ENCODE measurements at places on chromosomes 2 and 18.

DNA sequence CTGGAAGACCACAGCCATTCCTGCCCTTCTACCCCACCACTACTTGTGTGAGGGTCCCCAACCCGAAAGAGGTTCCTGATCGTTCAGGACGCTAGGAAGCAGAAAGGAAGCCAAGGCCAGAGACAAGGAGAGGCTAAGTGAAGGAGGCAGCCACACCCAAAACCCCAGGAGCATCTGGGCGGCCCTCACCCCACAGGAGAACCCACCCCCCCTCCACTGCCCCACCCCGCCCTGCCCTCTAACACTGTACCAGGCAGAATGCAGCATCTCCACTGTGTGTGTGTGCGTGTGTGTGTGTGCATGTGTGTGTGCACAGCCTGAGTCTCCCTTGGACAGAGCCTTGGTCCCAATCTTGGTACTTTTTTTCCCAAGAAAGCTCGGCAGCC lies 207.5 kb upstream of the HAAO start:
- DNase-seq, result no peak

- no peak for DNase-seq
Observed at GRCh38 chr2:170925923-170926322, 3.1 kb upstream of the GORASP2 start.

DNA sequence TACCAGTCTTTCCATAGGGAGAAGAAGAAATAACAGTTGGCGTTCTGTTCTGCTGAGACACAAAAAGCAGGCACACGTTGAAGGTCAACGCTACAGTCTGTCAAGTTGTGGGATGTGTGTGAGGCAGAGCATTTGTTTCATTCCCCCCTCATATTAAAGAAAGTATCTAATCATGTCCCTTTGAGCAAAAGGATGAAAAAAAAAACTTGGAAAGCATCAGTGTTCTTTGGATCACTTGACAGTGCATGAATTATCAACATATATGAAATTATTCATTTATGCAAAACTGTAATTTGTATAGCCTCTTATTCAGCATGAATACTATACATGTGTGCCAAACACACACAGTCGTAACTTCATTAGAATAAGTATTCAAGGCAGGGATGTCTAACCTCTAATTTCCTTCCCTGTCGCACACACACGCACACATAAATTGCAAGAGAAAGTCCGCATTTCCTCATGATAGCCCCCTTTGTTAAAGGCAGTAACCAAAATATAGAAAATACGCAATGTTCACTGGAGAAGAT lies 228.6 kb downstream of the RND3 start:
- DNase-seq, result no peak

DNA sequence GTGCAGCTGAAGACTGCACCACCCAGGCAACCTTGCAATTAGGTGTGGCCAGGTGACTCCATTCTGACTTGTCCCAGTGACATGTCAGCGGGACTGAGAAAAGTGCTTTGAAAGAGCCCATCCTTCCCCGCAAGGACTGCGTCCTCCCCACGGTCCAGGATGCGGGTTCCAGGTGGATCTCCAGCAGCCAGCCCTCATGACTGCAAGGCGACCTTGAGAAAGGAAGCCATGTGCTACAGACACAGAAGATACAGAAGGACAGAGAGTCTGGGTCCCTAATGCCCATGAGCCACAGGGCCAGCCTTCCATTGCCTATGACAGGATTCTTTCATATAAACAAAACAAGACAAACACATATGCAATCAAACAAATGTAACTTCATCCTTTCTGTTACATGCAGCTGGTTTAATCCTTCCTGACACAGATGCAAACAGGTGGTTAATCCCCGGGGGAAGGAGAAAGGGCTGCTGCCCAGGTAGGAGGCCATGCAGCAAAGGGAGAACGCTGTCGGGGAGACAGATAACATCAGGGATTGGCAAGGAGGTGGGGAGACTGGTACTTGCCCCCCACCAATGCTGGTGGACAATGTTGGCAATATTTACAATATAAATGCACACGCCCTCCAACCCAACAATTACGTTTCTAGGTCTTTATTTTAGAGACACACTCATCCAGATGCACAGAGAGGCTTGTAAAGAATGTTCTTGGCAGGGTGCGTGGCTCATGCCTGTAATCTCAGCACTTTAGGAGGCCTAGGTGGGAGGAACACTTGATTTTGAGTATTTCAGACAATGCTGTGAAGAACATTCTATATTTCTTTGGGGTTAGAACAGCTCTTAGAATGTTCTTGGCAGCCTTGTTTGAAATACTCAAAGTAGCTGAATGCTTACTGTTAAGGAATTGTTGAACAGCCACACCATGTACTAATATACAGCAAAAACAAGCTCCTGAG lies 64.8 kb downstream of the NCAPH start:
- no peak for DNase-seq

DNA sequence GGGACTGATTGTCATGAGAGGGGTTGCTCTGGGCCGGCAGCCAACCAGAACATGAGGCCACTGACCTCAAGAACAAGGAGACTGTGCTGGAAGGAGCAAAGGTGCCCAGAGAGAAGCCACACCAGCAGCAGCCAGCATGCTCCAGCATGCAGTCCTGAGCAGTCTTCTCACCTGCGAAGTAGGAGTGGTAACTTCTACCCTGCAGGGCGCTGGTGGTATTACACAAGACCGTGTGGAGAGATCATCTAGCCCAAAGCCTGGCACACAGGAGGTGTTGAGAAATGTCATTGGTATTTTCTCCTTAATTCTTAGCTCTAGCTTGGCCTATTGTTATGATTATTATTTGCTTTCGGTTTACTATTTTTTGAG lies 132.7 kb downstream of the TSN start:
- no peak for DNase-seq

- no peak for DNase-seq
Observed at GRCh38 chr2:62787386-62787785, 81.9 kb downstream of the EHBP1 start.
